Glomerular endothelial cell (primary cell): ENCODE measurements at places on chromosomes 12 and 14.
A peak's percentile ranks its signal among the peaks of the same experiment; 100 is the strongest.

GRCh38 chr14:26021759-26022158 lies 576.1 kb downstream of the NOVA1 start:
- DNase-seq: no peak

GRCh38 chr14:83164016-83164415 lies 1630.4 kb upstream of the SEL1L start:
- DNase-seq: no peak

GRCh38 chr12:110636516-110636915 lies 22.6 kb downstream of the TCTN1 start:
- DNase-seq: no peak

DNA sequence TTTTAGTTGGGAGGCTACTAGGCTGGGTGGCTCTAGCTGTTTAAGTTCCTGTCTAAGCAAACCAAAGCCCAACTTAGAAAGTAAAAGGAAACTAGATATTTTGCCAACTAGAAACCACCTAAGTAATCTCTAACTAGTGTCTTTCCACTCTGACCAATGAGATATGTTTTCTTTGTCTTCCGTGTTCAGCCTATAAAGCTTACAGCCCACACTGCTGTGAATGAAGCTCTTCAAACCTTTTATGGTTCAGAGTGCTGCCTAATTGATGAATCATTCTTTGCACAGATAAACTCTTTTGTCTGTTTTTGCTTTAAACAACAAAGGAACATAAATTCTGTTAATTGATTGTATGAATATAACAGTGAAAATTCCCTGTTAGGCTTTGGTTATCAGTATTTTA lies 66.1 kb downstream of the FUT8 start:
- DNase-seq: peak; percentile 27

GRCh38 chr12:46299851-46300250 lies 31.0 kb upstream of the SLC38A1 start:
- no peak for DNase-seq

- DNase-seq: no peak
These were observed 10.3 kb downstream of the PLEKHG3 start for GRCh38 chr14:64714432-64715025.

- no peak for DNase-seq
These were observed 248.0 kb upstream of the FLRT2 start for GRCh38 chr14:85281921-85282320.

GRCh38 chr12:28988325-28988704 lies 160.8 kb upstream of the FAR2 start:
- no peak for DNase-seq

DNA sequence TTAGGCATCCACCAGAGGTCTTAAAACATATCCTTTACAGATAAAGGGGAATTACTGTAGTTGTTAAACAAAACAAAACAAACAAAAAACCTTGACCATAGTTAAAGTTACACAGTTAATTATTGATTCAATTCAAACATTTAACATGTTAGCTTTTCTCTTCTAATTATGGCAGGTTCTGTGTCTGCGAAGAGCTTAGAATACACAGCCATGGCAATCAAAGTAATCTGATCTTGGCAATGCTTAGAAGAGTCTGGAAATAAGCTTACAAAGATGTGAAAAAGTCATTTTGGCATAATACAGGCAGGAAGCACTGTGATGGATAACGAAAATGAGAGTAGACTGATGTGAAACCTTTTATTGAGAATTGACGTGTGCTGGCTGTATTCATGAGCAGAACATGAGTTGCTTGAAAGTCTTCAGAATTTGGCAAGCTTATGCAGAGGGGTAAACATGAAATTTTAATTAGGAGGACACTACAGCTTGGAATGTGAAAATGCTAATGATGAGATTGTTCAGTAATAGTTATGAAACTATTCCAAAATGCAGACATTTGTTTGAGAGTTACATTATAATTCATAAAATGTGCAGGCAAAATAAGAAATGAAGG lies 629.6 kb downstream of the FSCB start:
- DNase-seq: no peak

- peak; percentile 71 for DNase-seq
These were observed 3.8 kb downstream of the CBLN3 start for GRCh38 chr14:24425704-24426103.

- DNase-seq: no peak
These were observed 207.8 kb downstream of the RBM19 start for GRCh38 chr12:113758165-113758924.

GRCh38 chr14:24941719-24942118 lies 108.2 kb downstream of the STXBP6 start:
- DNase-seq: no peak

- DNase-seq: no peak
These were observed 60.7 kb upstream of the PYGL start for GRCh38 chr14:51004801-51005526.

DNA sequence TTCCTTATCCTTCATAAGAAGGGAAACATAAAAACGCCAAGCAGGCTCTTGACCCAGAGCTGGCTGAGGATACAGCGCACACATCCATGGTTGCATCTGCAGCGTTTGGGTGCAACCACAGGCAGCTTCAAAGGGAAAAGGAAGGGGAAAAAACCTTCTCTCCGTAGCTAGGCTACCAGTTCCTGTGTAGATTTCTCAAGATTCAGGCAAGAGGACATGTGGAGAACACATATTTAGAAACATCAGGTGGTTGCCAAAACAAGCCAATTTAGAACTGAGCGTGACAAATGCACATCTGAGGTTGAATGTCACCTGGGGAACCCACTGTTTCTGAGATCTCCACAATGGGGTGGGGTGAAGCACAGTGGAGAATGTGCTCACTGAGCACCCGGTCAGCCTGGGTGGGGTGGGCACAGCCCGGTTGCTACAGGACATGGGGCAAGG lies 78.3 kb upstream of the BDKRB2 start:
- DNase-seq: no peak

DNA sequence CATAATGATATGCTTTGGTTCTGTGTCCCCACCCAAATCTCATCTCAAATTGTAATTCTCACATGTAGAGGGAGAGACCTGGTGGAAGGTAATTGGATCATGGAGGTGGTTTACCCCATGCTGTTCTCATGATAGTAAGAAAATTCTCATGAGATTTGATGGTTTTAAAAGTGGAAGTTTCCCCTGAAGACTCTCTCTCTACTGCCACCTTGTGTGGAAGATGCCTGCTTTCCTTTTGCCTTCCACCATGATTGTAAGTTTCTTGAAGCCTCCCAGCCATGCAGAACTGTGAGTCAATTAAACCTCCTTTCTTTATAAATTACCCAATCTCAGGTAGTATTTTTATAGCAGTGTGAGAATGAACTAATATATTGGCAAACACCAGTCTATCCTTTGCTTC lies 260.4 kb upstream of the PPFIA2 start:
- no peak for DNase-seq

DNA sequence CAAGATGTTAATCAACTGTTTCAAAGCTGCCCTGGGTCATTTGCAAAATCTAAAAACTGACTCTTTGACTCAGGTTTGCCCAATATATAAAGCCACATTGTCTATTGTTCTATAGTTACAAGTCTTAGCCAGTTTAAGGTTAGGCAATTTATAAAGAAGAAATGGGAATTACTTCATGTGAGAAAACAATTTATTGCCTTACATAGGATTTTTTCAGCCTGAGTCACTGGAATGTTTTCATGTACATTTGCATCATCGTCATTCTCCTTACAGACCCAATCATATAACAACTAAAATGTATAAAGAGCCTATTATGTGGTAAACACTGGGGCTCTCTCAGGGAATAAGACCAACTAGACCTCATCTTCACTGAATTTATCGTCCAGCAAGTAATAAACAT lies 100.3 kb upstream of the PLEKHG7 start:
- DNase-seq: no peak

GRCh38 chr12:68853396-68854077 lies 45.6 kb downstream of the MDM2 start:
- DNase-seq: no peak
